ENCODE measurements at places on chromosomes 2 and 18.
A peak's percentile ranks its signal among the peaks of the same experiment; 100 is the strongest.

DNA sequence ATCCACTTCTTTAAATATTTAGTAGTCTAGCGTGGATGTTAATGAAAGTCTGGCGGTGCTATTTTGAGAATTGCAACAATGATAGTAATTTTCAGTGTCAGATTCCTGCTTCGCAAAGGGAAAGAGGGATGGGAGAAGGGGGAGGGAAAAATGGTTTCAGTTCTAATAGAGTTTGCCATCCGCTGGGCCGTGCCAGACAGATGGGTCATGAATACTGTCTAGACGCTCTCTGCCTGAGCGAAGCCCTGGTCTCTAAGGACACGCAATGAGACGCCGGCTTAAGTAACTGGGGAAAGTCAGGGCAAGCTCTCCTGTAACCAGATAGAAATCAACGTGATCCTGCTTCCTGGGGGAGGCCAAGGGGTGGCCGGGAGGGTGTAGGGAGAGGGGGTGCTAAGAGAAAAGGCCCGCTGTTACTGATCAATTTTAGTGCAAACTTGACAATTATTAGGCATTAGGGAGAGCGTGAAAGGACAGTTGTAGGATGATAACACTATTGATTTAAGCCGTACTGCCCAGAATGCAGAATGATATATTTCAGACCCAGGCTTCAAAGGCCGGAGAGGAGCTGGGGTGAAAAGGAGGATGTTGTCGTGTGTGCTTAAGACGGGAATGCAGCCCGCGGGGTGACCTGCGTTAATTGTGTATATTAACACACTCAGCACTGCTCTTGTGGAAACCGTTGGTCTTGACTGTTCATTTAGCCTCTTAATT, 229.2 kb downstream of the LDLRAD4 start:
- no peak for DNase-seq

DNA sequence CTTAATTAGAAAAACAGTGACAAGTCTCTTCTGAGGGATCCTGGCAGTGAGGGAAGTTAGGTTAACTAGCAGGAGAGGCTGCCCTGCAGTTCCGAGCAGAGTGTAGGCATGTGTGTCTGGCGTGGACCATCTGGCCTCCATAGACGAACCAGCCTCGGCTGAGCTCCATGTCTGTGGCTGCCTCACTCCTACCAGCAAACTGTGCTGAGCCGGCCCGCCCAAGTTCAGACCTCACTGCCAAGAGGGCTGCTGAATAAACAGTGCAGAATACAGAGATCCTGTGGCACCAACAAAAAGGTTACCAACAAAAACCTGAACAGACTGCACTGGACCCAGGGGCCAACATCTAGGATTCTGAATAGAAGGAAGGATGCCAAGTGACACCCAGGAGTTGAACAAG, 27.3 kb downstream of the INO80C start:
- DNase-seq = no peak

DNA sequence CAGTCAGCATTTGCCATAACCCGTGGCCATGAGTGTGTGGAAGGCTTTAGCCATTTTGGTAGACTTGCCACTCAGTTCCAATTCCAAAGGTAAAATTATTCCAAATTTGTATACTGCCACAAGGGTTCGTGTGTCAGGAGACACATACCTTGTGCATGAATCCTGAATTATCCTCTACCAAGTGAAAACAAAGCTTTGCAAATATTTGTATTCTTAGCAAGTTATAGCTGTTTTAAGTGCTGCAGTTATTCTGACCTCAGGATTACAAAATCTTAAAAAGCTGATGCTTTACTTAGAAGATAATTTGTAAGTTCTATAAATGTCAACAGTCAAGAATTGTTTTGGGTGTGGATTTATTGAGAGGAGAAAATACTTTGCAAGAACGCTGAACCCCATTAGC, 100.6 kb downstream of the ANTXR1 start:
- no peak for DNase-seq

- DNase-seq = no peak
Observed at GRCh38 chr2:237321746-237322145, 92.2 kb downstream of the COL6A3 start.

DNA sequence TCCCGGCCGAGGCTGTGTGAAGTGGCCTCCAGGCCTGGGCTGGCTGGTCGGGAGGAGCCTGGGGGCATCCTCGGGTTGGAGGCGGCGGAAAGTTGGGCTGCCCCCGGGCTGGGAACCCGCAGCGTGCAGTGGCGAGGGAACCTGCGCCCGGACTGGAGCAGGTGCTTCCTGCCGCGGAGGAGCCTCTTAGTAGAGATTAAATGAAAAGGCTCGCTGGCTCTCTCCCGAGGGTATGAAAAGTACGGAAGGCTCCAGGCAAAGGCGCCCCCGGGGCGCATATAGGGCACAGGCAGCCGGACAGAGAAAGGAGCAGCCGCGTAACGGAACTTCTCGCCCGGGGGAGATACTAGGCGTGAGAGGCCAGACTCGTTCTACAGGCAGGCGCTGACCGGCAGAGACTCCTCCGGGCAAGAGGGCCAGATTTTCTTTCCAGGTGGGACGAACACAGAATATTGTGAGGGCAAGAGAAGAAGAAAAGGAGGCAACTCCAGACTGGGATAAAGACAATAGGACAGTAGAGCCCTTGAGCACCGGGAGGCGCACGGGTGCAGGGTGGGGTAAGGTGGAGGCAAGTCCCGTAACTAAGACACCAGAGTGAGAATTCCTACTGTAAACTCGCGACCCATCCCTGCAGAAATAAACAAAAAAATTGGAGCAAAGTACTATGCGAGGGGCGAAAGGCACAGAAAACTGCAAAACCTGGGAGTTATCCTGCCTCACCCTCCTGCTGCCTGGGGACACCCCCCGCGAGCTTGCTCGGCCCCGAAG, 816 bp downstream of the CDH2 start:
- DNase-seq = no peak

GRCh38 chr2:149058936-149059335, 20.4 kb downstream of the LYPD6B start:
- no peak for DNase-seq

- no peak for DNase-seq
Observed at GRCh38 chr2:62919041-62919440, 131.6 kb upstream of the OTX1 start.

- no peak for DNase-seq
Observed at GRCh38 chr2:186126181-186126580, 359.9 kb upstream of the ZC3H15 start.

- no peak for DNase-seq
Observed at GRCh38 chr2:24228470-24228869, 53.6 kb downstream of the FAM228A start.

DNA sequence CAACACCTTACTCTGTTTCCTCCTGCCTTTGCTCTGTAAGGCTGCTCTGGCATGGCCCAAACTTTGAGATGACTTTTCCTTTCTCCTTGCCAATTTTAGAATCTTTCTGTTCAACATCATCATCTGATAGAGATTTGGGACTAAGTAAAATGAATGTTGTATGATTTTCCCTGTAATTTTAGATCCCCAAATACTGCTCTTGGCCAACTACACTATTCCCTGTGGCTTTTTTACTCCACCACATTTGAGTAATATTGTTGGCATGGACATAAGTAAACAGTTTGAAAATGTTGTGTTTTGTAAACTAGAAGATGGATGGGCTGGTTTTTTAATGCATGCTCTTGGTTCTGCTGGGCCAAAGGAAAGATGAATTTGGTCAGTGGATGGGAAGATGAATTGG, 12.1 kb downstream of the LTBP1 start:
- no peak for DNase-seq

DNA sequence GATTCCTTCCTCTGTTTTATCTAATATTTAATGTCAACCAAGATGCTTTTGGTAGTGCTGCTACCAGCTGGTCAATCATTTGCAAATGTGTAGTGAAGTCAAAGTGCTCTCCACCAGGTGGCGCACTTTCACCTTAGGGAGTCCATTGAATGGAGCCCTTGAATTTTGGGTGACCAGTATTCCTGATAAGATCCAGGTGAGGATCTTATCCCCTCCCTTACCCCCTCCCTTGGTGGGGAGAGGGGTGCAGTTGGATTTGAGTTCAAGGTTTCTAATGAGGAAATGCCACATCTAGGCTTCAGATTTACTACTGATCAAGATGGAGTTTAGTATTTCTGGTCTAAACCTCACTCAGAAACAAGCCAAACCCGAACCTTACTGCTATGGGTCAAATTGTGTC, 12.0 kb upstream of the E2F6 start:
- peak; percentile 77 for DNase-seq

GRCh38 chr2:113376253-113376912, 61.1 kb upstream of the ZNG1B start:
- DNase-seq = no peak

GRCh38 chr18:6106091-6106685, 210.9 kb upstream of the TMEM200C start:
- DNase-seq = no peak

DNA sequence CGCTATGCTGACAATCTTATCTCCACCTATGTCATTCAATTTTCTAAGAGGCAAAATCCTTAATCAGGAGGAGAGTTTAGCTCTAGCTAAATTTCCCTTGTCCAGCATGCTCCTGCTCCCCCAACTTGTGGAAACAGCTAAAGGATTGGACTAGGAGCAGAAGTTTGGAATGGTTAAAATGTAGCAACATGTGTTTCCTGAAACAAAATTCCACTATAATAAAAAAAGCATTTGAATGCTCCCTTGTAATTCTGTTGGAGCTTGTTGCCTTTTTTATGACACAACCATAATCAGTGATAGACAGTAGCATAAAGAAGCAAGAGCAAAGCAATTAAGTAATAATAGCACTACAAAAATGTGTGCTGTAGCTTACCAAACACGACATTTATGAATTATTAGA, 6.9 kb downstream of the ACTR3 start:
- DNase-seq = no peak

DNA sequence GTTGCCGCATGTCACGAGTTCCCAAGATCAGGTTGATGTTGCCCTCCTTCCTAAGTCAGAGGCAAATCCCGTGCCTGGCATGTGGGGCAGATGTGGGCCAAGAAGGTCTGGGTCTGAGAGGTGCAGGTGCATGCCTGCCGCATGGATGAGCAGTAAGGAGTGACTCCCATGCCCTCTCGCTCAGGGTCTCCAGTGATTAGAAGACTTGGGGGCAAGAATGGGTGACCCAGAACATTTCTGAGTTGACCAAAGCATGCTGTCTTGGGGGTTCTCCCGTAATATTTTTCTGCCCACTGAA, 120.6 kb upstream of the HDAC4 start:
- DNase-seq = no peak

DNA sequence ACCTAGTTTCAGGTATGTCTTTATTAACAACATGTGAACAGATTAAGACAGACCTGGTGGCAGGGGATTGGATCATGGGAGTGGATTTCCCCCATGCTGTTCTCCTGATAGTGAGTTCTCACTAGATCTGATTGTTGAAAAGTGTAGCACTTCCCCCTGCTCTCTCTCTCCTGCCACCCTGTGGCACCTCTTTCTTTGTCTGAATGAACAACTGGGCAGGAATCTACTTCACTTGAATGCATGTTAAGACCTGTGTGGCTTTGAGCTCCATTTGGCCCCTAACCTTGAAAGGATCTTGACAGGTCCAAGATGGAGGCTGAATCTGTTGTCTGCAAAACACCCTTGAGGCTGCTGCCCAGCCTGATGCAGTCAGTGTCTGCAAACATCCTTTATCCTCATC, 194.4 kb downstream of the RNF144A start:
- DNase-seq = no peak

DNA sequence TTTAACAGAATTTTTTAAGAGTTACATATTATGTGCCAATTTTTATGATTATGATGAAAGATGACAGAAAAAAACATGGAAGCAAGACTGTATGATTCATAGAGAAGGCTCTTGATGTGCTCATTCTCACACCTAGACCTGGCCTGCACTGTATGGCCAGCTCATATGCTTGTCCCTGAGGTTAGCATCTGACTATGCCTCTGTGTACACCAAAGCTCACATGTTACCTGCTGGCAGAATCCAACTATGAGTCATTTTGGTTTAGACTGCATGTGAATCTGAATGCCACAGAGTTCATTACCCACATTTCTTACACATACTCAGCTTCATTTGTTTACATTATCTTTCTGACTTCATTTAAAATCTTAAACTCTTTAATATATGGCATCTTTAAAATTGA, 139.0 kb downstream of the DSC3 start:
- DNase-seq = no peak

DNA sequence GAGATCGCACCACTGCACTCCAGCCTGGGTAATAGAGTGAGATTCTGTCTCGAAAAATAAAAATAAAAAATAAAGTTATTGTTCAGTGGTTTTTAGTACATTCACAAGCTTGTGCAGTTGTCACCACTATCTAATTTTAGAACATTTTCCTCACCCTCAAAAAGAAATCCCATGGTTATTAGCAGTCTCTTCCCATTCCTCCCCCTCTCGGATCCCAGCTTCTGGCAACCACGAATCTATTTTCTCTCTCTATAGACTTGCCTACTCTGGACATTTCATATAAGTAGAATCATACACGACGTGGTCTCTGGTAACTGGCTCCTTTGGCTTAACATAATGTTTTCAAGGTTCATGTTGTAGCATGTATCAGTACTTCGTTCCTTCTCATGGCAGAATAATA, 38.6 kb downstream of the CABLES1 start:
- DNase-seq = no peak

DNA sequence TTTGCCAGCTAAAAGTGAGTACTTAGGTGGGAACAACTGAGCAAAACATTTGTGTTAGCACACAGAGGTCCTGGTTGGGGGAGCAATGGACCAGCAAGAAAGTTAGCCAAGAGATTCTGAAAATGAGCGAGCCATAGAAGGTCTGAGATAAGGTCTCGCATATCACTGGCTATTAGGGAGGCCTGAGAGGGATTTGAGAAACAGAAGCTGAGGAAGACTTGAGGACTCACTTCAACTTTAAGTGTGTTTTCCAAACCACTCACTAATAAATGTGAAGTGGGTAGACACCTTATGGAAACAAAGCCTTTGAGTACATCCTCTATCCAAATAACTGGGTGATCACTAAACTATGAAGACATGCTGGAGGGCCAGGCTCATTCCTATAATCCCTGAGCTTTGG, 958.5 kb downstream of the DPP10 start:
- no peak for DNase-seq

DNA sequence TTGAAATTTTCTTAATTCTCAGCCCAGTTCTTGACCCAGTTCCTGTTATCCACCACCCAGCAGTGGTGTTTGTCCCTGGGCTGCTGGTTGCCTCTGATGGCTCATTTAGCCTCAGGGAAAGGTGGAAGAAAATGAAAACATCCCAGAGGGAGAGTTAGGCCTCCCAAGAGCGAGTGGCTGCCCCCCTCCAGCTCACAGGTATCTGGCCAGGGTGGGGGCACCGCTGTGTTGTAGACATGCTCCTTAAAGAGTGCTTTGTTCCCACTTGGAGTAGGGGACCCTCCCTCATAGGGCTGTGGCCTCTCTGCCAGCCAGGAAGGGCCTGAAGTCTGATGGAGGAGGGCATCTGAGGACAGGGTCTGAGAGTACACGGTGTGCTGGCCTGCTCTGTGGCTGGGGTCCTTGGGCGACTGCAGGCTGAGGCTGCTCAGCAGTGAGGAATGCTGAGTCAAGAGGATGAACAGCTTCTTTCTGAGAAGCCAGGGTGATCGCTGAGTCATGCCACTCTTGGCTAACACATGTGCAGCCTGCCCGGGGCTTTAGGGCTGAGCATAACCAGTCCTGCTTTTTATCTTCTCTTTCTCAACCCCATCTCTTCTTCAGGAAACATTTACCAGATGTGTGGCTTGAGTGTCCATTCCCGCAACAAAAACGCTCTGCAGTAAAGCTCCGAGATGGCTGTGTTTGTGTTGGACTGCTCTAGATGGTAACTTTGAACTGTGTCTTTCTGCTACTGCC, 72.3 kb downstream of the IL1R2 start:
- DNase-seq = no peak

Measured in stimulated activated CD4-positive, alpha-beta T cell treated with anti-CD3 and anti-CD28 coated beads, Interleukin-1b, Interleukin-23, amount 100 ng/mL, for 1 hour (primary cell).